ENCODE measurements at places on chromosomes 7 and 10.

GRCh38 chr7:130909161-130909836 is 175.3 kb upstream of the KLF14 start:
- DNase-seq, result no peak

DNA sequence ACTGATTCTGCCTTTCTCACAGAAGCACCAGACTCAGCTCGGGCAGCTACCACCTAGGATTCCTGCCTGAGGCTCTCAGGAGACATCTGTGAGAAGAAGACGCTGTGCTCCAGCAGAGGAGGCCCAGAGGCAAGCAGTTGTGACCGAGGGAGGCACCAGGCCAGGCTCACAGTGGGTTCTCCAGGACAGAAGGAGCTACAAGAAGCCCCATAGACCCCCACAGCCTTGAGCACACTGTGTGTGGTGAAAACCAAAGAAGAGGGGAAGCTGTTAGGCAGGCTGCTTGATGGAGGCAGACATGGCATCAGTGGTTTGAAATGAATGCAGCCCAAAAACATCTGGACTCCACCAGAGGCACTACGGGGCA is 198.8 kb downstream of the GRID1 start:
- no peak for DNase-seq

GRCh38 chr7:45713669-45714520 is 139.7 kb downstream of the ADCY1 start:
- DNase-seq, result no peak

GRCh38 chr7:31111109-31111451 is 59.0 kb downstream of the ADCYAP1R1 start:
- DNase-seq, result no peak

- DNase-seq, result no peak
These were observed 6.7 kb upstream of the MGAM2 start for GRCh38 chr7:142104550-142105527.

DNA sequence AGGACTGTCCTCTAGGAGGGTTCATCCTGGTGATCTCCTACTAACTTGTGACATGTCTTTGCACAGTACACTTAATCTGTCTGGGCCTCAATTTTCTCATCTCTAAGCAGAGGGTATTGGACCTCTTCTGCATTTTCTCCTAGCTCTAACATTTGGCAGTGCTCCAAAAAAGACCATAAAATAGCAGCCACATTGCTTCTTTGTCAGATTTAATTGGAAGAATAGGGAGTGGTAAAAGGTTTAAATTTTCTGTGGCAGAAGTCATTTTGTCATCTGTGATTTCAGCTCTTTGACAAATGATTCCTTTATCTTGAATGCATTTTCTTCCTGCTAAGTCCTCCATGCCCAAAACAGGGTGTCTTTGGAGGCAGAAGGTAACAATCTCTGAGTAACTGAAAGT is 289.9 kb upstream of the LRGUK start:
- no peak for DNase-seq

- no peak for DNase-seq
These were observed 3.4 kb downstream of the GPR15LG start for GRCh38 chr10:84176836-84177474.

Data from retina (tissue), 1 donor.